ENCODE measurements at places on chromosomes 1 and 21. TPM values are rescaled to one million over a fixed set of nuclear protein-coding genes. Genes with fewer than 3 reads are reported as not detected.

MSH4 gene
- 0.25 TPM for total RNA-seq

THEMIS2 gene
- total RNA-seq = 7.3 TPM

OR2L8 gene
- 0.25 TPM for total RNA-seq

PLA2G5 gene
- not detected for total RNA-seq

MYOG gene
- not detected for total RNA-seq

CATSPERE gene
- 1.9 TPM for total RNA-seq

FCRL6 gene
- total RNA-seq = not detected

LRRC38 gene
- total RNA-seq = 0.50 TPM

E2F2 gene
- 0.50 TPM for total RNA-seq

HEYL gene
- total RNA-seq = not detected

FCRL2 gene
- not detected for total RNA-seq

TMPRSS3 gene
- total RNA-seq = not detected

LIPI gene
- not detected for total RNA-seq

FAAP20 gene
- total RNA-seq = 16.7 TPM

ANGPTL1 gene
- total RNA-seq = 2.1 TPM

RSBN1 gene
- 10.6 TPM for total RNA-seq

CFHR3 gene
- total RNA-seq = not detected

Data from uterine smooth muscle cell (primary cell).